Spleen (tissue), 13 donors: ENCODE measurements at places on chromosomes 3 and 15. TPM values are rescaled to one million over a fixed set of nuclear protein-coding genes. Genes with fewer than 3 reads are reported as not detected.

The CCR9 gene
- total RNA-seq: 3.6 TPM

The CHRNA7 gene
- 5.8 TPM for total RNA-seq

The CNOT10 gene
- 46.4 TPM for total RNA-seq

The PODXL2 gene
- 3.1 TPM for total RNA-seq

The PLCH1 gene
- not detected for total RNA-seq

The SEMA6D gene
- total RNA-seq: 3.8 TPM

The LIPH gene
- 1.3 TPM for total RNA-seq

DNA sequence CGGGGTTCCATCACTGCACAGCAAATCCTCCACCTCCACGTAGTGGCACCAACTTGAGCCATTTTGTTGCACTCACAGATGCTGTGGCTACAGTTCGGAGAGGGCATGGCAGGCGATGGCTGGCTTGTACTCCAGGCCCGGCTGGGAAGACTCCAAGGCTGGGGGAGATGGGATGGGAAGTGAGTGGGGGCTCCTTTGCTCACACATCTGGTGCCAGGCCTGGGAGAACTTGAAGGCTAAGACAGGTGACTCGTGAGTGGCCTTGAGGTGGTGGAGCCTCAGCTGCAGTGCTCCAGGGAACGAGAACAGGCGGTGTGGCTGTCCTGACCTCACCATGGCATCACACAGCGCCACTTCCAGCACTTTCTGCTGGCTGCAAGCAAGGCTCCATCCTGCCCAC, 87.9 kb downstream of the PLXNA1 start:
- H3K4me1 ChIP-seq: no peaks in the 10 kb centered on the region
- H3K27me3 ChIP-seq: peaks cover 56% of the 10 kb centered on the region
- DNase-seq: peak; percentile 64
- H3K27ac ChIP-seq: no peak overlapping the region

DNA sequence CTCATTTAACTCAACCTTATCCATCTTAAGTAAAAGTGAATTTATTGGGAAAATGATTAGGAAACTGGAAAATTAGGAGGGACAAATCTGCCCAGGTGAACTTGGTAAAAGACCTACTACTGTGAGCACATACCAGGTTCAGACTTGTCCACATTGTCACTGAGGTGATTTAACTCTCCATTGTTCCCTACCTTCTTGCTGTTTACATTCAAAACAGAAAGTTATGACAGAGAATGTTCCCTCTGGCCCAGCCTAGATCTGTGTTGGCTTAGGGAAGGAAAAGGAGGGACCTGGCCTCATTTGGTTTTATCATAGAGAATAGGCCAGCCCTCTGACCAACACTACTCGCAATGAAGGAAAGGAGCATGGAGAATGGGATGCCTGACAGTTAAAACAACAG, 117.6 kb downstream of the SATB1 start:
- no peaks in the 10 kb centered on the region for H3K4me1 ChIP-seq
- no peak overlapping the region for H3K4me3 ChIP-seq
- H3K36me3 ChIP-seq: no peaks in the 10 kb centered on the region

DNA sequence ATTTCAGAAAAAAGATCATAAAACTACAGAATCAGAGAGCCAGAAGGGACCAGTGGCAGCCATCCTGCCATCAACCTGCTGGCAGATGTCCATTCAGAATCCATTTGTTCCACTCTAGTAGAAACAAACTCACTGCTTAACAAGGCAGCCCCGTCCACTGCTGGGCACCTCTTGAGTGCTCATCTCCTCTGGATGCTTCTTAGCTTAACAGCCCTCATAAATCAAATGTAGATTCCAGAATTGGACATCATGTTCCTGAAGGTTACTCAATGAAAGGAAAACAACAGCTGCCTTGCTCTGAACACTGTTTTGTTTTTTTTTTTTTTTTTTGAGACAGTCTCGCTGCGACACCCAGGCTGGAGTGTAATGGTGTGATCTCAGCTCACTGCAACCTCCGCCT, 37.3 kb downstream of the ABCC5 start:
- H3K36me3 ChIP-seq: peaks cover 88% of the 10 kb centered on the region
- H3K4me3 ChIP-seq: no peak overlapping the region
- H3K4me1 ChIP-seq: no peaks in the 10 kb centered on the region
- H3K27me3 ChIP-seq: no peaks in the 10 kb centered on the region
- DNase-seq: no peak

GRCh38 chr3:12287727-12288181, 1.1 kb upstream of the PPARG start:
- H3K4me1 ChIP-seq: no peaks in the 10 kb centered on the region
- H3K27me3 ChIP-seq: no peaks in the 10 kb centered on the region
- H3K36me3 ChIP-seq: no peaks in the 10 kb centered on the region
- peak; percentile 85 for DNase-seq

GRCh38 chr15:95655089-95655607, 675.4 kb upstream of the NR2F2 start:
- H3K4me3 ChIP-seq: no peak overlapping the region
- no peaks in the 10 kb centered on the region for H3K36me3 ChIP-seq
- H3K4me1 ChIP-seq: no peaks in the 10 kb centered on the region
- no peaks in the 10 kb centered on the region for H3K27me3 ChIP-seq
- no peak overlapping the region for H3K27ac ChIP-seq

- H3K27ac ChIP-seq: no peak overlapping the region
- no peaks in the 10 kb centered on the region for H3K27me3 ChIP-seq
- DNase-seq: no peak
- H3K4me3 ChIP-seq: no peak overlapping the region
- no peaks in the 10 kb centered on the region for H3K36me3 ChIP-seq
- peaks cover 11% of the 10 kb centered on the region for H3K4me1 ChIP-seq
Measured at GRCh38 chr3:178172121-178172520, 364.1 kb upstream of the KCNMB2 start.

- no peaks in the 10 kb centered on the region for H3K4me1 ChIP-seq
- peaks cover 5% of the 10 kb centered on the region for H3K36me3 ChIP-seq
- H3K27me3 ChIP-seq: no peaks in the 10 kb centered on the region
- no peak overlapping the region for H3K27ac ChIP-seq
Measured at GRCh38 chr3:197687570-197687969, 49.1 kb downstream of the RUBCN start.

GRCh38 chr15:90873998-90874605, 5.7 kb downstream of the FURIN start:
- H3K4me3 ChIP-seq: peak overlapping the region; percentile 81
- peaks cover 57% of the 10 kb centered on the region for H3K4me1 ChIP-seq
- peak; percentile 79 for DNase-seq
- no peaks in the 10 kb centered on the region for H3K27me3 ChIP-seq

DNA sequence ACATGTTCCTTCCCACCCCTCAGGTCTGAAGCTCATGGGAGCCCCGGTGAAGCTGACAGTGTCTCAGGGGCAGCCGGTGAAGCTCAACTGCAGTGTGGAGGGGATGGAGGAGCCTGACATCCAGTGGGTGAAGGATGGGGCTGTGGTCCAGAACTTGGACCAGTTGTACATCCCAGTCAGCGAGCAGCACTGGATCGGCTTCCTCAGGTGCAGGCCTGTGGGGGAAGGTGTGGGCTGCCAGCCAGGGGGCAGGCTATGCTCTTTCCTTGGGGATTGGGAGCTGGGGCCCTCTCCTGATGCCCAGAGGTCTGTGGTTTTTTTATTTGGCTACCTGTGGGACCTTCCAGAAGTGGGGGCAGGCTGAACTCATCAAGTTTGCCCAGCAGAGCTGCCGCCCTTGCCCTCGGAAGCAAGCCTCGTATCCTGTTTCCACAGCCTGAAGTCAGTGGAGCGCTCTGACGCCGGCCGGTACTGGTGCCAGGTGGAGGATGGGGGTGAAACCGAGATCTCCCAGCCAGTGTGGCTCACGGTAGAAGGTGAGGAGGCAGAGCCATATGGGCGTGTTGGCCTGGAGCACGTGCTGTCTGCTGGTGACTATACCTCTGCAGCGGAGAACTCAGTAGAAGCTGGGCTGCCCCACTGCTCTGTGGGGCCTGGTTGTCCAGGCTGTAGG, 2.2 kb downstream of the TYRO3 start:
- peak; percentile 74 for DNase-seq
- peaks cover 32% of the 10 kb centered on the region for H3K27me3 ChIP-seq
- H3K4me1 ChIP-seq: peaks cover 85% of the 10 kb centered on the region
- H3K27ac ChIP-seq: peak overlapping the region; percentile 16
- no peaks in the 10 kb centered on the region for H3K36me3 ChIP-seq

GRCh38 chr3:70387889-70388288, 75.5 kb upstream of the MDFIC2 start:
- H3K27ac ChIP-seq: no peak overlapping the region
- no peaks in the 10 kb centered on the region for H3K4me1 ChIP-seq
- DNase-seq: no peak
- H3K36me3 ChIP-seq: no peaks in the 10 kb centered on the region

- no peaks in the 10 kb centered on the region for H3K36me3 ChIP-seq
- H3K4me1 ChIP-seq: no peaks in the 10 kb centered on the region
- no peaks in the 10 kb centered on the region for H3K27me3 ChIP-seq
- no peak overlapping the region for H3K4me3 ChIP-seq
- DNase-seq: no peak
Measured at GRCh38 chr15:67920524-67921240, 80.8 kb upstream of the RNU6-1 start.

- peak; percentile 87 for DNase-seq
- no peak overlapping the region for H3K4me3 ChIP-seq
- H3K4me1 ChIP-seq: no peaks in the 10 kb centered on the region
- H3K27ac ChIP-seq: no peak overlapping the region
- H3K27me3 ChIP-seq: no peaks in the 10 kb centered on the region
- H3K36me3 ChIP-seq: peaks cover 34% of the 10 kb centered on the region
Measured at GRCh38 chr15:59138243-59138642, 33.3 kb downstream of the CCNB2 start.

DNA sequence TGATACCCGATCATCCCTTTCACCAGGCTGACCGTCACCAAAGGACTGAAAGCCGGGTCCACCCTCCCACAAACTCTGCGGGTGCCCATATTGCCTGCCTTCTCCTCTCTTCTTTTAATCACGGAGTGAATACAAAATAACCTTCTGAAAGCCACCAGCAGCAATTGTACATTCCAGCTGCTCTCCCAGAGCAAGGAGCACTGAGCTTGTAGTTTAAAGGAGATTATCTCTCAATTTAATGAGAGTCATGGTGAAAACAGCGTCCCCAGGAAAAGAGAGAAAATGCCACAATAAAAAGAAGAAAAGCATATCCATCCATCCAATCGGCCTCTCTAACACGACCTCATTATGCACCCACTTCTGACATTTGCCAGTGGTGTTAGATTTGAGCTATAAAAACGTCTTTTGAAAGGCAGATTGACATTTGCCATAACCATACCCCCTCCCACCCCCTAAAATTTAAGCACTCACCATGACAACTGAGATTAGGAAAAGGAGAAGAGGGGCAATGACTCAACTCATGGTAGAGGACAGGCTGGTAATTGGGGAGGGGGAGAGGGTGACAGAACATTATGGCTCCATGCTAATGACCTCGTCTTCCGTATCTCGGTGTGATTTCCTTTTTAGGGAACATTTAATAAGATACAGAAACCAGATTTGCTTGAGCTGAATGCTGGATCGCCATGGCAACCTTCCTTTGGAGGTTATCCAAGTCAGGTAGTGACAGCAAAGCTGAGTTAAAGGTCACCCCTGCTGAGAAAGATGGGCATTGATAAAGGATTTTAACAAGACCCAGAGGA, 106.2 kb downstream of the ST8SIA2 start:
- no peak overlapping the region for H3K4me3 ChIP-seq
- no peak overlapping the region for H3K27ac ChIP-seq
- no peaks in the 10 kb centered on the region for H3K4me1 ChIP-seq
- DNase-seq: no peak
- H3K36me3 ChIP-seq: no peaks in the 10 kb centered on the region

GRCh38 chr3:151305060-151305774, 11.4 kb downstream of the GPR87 start:
- no peak overlapping the region for H3K4me3 ChIP-seq
- H3K27me3 ChIP-seq: no peaks in the 10 kb centered on the region
- no peaks in the 10 kb centered on the region for H3K4me1 ChIP-seq
- no peak overlapping the region for H3K27ac ChIP-seq
- no peaks in the 10 kb centered on the region for H3K36me3 ChIP-seq

DNA sequence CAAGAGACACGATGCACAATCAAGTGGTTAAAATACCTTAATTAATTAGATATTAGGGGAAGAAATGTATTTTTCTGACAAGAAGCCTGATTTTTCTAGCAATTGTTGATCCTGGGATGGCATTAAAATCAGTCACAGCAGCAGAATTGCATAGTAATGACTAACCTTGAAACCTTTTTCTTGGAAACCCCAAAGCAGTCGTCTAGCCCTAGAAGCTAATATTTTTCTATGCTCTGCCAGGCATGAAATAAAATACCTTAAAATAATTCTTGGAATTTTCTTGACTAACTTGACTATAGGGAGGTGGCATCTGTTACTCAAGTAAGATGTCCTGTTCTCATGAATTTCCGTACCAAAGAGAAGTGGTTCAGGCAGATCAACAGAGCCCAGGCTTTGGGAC, 204.1 kb downstream of the THRB start:
- no peaks in the 10 kb centered on the region for H3K4me1 ChIP-seq
- DNase-seq: no peak
- no peaks in the 10 kb centered on the region for H3K36me3 ChIP-seq
- no peak overlapping the region for H3K27ac ChIP-seq
- H3K4me3 ChIP-seq: no peak overlapping the region

DNA sequence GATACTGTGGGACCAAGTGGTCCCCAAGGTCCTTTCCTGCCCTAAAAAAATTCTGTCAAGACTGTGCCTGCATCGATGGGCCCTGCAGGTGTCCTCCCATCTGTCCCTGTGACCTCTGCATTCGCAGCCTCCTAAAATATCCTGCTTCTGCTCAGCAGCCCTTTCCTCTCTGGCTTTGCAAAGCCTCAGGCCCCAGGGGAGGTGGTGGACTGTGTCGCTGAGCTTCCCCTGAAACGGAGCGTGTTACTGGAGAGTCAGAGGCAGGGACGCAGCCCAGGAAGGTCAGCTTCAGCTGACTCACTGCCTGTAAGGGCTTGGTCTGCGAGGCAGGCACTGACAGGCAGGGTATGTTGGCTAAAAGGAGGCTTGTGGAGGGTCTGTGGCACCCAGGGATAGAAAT, 110.0 kb downstream of the RAB11A start:
- H3K27ac ChIP-seq: no peak overlapping the region
- peaks cover 13% of the 10 kb centered on the region for H3K4me1 ChIP-seq
- no peaks in the 10 kb centered on the region for H3K36me3 ChIP-seq
- H3K4me3 ChIP-seq: no peak overlapping the region

DNA sequence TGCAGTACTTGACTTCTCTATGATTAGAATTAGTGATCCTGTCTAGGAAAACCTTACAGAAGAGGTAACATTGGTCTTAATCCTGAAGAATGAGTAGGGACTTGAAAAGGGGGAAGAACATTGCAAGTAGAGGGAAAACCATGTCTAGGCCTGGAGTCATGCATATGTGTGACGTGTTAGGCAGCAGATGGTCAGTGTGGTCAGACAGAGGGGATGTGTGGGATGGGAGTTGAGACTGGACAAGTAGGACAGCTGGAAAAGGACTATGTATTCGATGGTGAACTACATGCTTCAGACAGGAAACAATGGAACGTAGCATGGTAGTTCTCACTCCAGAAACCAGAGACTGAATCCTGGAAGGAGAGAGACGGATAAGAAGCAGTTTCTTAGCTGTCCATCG, 235.6 kb upstream of the LRTM1 start:
- DNase-seq: no peak
- no peaks in the 10 kb centered on the region for H3K27me3 ChIP-seq
- H3K4me1 ChIP-seq: no peaks in the 10 kb centered on the region
- H3K4me3 ChIP-seq: no peak overlapping the region
- no peaks in the 10 kb centered on the region for H3K36me3 ChIP-seq

GRCh38 chr3:198070871-198071270, 110.9 kb downstream of the LMLN start:
- no peaks in the 10 kb centered on the region for H3K4me1 ChIP-seq
- H3K27ac ChIP-seq: no peak overlapping the region
- no peaks in the 10 kb centered on the region for H3K36me3 ChIP-seq
- H3K4me3 ChIP-seq: no peak overlapping the region
- no peaks in the 10 kb centered on the region for H3K27me3 ChIP-seq
- DNase-seq: no peak

- H3K27me3 ChIP-seq: no peaks in the 10 kb centered on the region
- no peaks in the 10 kb centered on the region for H3K36me3 ChIP-seq
- no peak overlapping the region for H3K27ac ChIP-seq
- H3K4me3 ChIP-seq: no peak overlapping the region
- DNase-seq: no peak
Measured at GRCh38 chr3:41259449-41260062, 60.3 kb downstream of the CTNNB1 start.
